Activated CD4-positive, alpha-beta T cell treated with anti-CD3 and anti-CD28 coated beads, Interleukin-2, amount 10 ng/mL, durations not matched to agents 24 days and 14 days (primary cell): ENCODE measurements at places on chromosomes 2 and 18.

- DNase-seq = no peak
Observed at GRCh38 chr18:7332452-7332851, 101.6 kb downstream of the LRRC30 start.

DNA sequence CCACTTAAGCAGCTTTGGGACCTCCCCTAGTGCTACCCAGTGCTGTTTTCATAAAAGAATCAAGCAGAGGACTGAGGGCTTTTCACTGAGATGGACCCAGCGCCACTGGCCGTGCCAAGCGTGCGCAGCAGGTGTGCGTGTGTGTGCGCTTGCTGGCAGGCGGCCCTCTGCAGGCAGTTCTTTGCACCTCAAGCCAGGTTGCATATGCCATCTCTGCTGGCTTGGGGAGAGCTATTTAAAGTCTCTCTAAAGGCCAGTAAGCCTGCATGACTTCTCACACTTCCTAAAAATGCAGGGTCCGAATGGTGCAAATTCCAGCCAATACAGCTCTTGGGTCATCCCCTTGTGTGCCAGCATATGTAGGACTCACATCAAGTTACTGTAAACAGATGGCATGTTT, 255.5 kb downstream of the RNF152 start:
- DNase-seq = no peak

DNA sequence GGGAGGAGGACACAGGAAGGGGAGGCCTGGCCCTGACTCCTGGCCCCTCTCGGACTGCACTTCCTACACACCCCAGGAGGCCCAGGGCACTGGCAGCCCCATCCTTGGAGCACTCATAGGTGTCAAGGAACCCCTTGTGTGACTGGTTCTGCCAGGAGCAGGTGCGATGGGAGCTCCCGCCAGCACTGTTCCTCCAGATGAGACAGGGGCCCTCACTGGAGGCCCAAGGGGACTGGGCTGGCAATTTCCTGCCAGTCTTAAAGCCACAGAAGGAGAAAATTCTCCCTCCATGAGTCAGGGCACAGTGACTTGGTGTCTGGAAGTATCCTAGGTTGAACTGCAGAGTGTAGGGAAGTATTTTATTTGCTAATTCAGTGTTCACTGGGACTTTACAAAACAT, 42.8 kb upstream of the MAL start:
- no peak for DNase-seq

DNA sequence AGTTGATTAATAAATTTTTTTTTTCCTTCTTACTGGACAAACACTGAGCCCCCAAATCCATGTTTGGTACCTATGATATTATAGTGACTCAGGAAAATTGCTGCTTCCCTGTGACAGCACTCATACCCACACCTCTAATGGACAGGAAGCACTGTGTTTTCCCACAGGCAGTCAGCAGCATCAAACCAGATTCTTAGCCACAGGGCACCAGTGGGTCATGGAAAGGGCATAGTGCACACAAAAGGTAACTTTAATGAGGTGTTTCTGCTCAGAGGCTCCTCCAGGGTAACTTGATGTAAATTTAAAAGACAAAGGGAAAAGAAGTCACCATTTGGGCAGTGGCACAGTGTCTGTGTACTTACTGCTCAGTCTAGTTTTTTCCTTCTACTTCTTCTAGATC, 34.1 kb downstream of the SERPINB11 start:
- no peak for DNase-seq

- DNase-seq = no peak
Observed at GRCh38 chr2:37674946-37675345, 3.5 kb upstream of the CDC42EP3 start.

DNA sequence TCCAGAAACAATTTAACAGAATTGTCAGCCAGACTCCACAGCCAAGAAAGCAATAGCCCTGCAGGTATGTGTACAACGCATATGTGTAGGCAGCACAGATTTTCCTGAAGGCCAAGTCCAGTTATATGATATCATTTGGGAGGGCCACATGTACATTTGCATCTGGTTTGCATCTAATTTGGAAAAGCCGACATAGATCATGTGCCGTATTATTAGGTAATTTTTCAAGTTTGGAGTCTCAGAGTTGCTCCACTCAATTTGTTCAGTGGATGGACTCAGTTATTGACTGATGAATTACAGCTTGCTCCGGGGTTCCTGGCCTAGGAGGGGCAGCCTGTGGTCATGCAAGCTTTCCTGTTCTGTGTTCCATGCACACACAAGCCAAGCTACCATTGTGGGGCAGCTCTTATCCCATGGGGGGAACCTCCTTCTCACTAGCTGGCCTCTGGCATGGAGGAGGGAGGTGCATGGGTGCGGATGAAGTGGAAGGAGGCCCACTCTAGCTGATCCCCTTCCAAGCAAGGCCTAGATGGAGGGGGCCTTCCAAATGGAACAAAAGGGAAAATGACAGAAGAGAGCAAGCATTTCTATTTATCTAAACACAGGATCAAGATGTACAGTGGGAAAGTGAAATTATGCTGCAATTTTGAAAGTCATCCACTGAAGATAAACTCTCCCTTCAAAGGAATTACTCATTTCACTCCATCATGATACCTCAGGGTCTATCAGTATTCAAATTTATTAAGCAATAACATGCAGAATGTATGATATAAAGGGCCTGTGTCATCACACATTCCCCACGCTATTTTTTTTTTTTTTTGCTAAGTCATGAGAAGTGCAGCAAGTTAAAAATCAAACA, 202.6 kb upstream of the SMAD2 start:
- no peak for DNase-seq

DNA sequence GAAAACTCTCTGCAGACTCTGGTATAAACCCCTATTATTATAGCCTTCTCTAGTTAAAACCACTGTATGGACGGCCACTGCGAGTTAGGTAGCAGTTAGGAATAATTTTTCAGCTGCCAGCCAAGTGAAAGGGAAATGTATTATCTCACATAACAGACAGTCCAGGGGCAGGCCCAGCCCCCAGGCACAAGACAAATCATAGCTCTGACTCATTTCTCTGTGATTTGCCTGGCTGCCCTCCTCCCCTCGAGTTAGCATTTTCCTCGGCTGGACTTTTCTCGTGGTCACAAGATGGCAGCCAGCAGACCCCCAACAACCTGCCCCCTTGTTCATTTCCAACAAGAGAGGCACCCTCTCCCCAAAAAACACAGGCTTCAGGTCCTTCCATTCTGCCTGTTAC, 10.5 kb downstream of the VIT start:
- DNase-seq = no peak

DNA sequence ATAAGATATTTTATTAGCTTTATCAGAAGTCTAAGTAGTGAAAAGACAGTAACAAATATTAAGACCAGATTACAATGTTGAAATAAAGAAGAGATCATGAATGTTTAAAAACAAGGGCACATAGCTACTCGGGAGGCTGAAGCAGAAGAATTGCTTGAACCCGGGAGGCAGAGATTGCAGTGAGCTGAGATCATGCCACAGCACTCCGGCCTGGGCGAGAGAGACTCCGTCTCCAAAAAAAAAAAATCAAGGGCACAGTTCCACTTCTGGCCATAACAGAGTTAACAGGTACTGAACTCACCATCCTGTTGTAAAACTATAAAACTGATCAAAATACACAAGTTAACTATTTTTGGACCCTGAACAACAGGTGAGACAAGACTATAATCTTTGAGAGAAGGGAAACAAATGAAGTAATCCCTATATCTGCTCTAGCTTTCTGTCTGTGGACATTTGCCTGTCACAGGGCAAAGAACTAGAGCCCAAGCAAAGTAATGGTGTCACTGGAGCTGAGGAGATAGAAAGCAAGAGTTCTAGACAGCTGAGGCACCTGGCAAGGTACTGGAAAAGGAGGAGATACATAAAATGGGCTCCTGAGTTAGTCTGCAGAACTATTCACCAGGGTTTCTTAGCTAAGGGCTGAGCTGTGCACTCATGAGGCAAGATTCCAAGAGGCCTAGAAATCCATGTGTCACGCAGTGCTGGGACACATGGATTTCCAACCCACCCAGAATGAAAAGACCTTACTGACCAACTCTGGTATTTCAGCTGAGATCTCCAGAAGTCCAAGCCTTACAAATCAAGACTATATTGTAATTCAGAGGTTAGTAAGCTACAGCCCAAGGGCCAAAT, 15.2 kb downstream of the MMADHC start:
- no peak for DNase-seq
